ENCODE measurements at places on chromosomes 3 and 15. TPM values are rescaled to one million over a fixed set of nuclear protein-coding genes. Genes with fewer than 3 reads are reported as not detected.

- no peak for DNase-seq
Observed at GRCh38 chr3:136882571-136882970, 20.6 kb downstream of the NCK1 start.

DNA sequence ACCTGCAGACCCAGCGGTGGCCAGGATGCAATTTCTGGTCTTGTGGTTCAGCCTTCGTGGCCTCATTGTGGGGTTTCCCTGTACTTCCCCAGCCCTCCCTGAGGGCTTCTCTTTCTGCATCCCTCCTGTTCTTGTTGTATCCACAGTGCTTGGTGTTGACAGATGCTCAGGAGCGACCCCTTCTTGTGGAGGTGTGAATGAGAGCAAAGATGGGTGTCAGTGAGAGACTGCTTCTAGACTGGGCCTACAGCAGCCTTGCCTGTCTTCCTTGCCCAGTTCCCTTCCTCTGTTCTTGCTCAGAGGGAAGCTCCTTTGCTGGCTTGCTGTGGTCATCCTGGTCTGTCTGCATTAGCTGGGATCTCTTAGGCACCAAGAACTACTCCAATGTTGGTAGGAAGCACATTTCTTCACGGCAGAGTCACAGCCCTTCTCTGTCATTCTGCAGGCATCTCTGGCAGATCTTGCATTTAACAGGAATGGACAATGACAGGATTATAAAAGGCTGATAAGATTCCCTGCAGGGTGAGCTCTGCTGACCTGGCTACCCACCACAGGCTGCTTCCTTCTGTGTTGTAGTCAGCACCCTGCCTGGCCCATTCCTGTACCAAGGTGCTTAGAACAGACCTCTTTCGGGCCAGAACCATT lies 317.8 kb upstream of the C2CD4B start:
- peak; percentile 12 for DNase-seq

The CYP8B1 gene
- total RNA-seq: not detected

DNA sequence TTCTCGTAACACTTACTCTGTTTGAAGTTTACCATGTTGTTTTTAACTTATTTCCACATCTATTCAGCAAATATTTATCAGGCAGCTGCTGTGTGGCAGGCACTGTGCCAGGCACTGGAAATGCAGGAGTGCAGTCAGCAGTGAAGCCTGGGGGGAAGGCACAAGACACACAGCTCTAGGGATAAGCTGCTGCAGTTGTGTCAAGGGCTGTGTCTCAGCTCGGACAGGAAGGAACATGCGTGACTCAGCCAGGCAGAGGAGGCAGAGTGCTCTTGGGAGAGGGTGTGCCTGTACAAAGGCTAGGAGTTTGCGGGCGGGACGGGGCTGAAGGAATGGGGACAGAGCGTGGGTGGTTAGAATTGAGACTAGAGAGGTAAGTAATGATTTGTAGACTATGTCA lies 24.7 kb downstream of the LYSMD4 start:
- DNase-seq: peak; percentile 94

DNA sequence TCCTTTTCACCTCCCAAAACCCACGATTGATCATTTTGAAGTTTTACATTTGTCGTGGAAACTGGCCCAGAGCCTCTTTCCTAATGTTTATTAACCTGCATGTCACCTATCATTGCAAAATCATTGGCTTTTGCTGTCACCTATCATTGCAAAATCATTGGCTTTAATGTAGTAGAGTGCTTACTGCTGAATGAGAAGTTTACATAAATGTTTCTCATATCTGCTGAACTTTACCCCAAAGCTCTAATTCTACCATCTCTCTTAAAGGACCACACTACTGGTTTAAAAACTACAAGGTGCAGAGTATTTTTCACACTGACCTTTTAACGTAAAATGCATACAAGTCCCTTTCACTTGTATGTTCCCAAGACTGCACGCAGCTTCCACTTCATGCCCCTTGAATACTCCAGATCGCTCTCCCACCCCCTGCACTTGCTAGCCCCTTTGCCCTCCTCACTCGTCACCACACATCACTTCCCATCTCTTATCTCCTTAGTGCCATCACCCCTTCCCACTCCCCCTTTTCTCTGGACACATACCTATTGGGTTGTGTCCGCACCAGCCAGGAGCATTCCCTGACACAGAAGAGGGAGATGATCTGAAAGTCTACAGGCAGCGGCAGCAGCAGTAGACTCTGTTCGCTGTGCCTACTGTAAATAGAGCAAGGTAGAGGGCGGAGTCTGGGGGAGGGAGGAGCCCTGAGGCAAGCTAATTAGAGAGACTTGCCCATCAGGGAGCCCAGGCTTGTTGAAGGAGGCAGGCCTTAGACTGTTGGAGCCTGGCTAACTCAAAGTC lies 30.2 kb upstream of the ATOSA start:
- DNase-seq: peak; percentile 44

- DNase-seq: no peak
Observed at GRCh38 chr3:77146004-77146403, 106.1 kb downstream of the ROBO2 start.

DNA sequence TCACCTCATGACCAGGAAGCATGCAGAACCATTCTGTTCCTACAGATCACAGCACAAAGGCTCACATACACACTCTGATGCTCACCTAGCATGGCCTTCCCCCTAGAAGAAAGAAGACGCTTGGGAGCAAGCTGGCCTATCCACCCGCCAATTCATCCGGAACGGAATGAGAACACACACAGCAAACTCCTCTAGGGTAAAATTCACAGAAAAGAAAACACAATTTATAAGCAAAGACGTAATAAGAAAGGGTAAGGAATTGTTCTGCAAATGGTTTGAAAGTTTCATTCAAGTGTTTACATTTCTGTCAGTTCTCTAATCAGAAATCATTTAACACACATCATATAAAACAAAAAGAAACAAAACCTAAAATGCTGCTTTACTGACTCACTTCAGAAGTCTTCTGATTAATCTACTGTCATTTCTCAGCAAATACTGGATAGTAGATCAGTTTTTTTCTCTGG lies 218.1 kb downstream of the OSBPL10 start:
- DNase-seq: no peak

- DNase-seq: peak; percentile 36
Observed at GRCh38 chr3:157566596-157566995, 63.4 kb upstream of the VEPH1 start.

DNA sequence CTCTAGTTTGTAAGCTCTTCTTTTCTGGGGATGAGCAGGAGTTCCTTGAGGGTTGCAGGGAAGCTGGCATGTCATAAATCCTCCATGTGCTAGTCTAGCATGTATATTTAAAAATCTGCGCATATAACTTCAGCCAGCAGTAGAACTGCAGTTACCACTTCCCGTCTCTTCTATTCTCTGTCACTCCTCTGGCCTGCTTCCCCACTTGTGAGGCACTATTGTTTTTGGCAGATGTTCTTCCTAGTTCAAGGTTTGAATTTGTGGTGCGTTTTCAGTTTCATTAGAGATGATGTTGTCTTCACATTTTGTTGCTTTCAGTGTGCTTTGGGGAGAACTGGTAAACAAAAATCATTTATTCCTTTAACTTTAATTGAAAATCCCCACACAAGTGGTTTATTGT lies 169.1 kb upstream of the ZPLD1 start:
- no peak for DNase-seq

GRCh38 chr3:89261673-89262072 lies 154.3 kb downstream of the EPHA3 start:
- no peak for DNase-seq

DNA sequence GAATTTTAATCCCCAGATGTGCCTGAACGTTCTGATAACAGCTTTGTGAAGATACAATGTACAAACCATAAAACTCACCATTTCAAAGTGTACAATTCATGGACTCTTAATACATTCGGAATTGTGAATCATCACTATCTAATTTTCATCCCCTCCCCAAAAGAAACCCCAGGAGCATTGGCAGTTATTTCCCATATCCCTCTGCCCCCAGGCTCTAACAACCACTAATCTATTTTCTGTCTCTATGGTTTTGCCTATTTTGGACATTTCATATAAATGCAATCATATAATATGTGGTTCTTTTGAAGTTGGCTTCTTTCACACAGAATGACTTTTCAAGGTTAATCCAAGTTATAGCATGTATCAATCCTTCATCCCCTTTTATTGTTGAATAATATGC lies 25.3 kb downstream of the PRICKLE2 start:
- no peak for DNase-seq

- DNase-seq: peak; percentile 96
Observed at GRCh38 chr15:51024735-51025453, 69.8 kb downstream of the TNFAIP8L3 start.

The CYP1A2 gene
- total RNA-seq: not detected

The RPUSD2 gene
- 18.4 TPM for total RNA-seq

DNA sequence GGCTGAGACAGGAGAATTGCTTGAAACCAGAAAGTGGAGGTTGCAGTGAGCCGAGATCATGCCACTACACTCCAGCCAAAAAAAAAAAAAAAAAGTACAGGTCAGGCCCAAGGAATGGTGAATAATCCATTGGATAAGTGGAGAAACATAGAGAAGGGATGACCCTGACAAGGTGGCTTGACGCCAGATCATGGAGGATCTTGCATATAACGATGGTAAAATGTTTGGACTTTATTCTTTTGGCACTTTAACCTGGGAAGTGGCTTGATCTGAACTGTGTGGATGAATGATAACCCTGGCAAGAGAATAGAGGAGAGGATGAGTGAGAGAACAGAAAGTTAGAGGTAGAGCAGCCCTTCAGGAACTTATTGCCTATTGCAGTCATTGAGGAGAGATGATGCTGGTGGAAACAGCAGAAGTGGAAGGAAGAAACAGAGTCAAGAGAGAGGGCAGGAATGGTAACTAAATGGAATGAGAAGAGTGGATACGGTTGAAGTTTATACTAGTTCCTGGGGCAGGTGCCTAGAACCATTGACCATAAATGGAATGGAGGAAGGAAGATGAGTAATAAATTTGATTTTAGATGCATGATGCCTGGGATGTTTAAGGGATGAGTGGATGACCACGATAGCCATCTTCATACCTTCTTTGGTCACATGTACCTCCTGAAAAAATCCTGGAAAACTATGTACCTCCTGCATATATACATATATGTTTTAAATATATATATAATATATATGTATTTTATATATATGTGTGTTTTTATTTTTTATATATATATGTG lies 57.8 kb downstream of the BLM start:
- peak; percentile 82 for DNase-seq

DNA sequence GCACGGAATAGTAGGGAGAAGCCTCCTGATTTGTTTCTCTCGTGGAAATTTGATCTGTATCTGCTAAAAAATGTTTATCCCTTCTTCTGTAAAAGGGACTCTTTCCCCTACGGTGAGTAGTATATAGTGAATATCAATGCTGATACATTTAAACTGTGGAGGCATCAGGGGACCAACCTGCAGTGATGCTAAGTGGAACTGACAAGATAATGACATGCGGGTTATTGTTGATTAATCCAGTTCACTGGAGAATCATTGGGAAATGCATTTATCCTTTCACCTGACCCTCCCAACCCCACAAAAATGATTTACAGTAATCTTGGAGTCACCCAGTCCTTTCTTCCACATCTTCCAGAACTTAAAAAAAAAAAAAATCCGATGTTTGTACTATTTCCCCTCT lies 264.8 kb downstream of the PTPRG start:
- no peak for DNase-seq

The SSUH2 gene
- total RNA-seq: 0.13 TPM

- no peak for DNase-seq
Observed at GRCh38 chr15:30926161-30926560, 22.4 kb downstream of the FAN1 start.

The CHRNA7 gene
- under 0.01 TPM for total RNA-seq

DNA sequence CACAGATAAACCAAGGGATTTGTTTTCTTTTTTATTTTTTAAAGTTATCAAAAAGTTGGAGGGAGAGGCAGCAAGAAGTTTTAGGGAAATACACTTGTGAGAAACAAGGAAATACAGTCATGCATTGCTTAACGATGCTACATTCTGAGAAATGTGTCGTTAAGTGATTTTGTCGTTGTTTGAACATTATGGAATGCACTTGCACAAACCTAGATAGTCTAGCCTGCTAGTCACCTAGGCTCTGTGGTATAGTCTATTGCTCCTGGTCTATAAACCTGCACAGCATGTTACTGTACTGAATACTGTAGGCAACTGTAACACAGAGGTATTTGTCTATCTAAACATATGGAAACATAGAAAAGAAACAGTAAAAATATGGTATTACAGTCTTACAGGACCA lies 2.0 kb upstream of the NFKBIZ start:
- DNase-seq: peak; percentile 62

The C3orf20 gene
- total RNA-seq: under 0.01 TPM

The MYL3 gene
- not detected for total RNA-seq

DNA sequence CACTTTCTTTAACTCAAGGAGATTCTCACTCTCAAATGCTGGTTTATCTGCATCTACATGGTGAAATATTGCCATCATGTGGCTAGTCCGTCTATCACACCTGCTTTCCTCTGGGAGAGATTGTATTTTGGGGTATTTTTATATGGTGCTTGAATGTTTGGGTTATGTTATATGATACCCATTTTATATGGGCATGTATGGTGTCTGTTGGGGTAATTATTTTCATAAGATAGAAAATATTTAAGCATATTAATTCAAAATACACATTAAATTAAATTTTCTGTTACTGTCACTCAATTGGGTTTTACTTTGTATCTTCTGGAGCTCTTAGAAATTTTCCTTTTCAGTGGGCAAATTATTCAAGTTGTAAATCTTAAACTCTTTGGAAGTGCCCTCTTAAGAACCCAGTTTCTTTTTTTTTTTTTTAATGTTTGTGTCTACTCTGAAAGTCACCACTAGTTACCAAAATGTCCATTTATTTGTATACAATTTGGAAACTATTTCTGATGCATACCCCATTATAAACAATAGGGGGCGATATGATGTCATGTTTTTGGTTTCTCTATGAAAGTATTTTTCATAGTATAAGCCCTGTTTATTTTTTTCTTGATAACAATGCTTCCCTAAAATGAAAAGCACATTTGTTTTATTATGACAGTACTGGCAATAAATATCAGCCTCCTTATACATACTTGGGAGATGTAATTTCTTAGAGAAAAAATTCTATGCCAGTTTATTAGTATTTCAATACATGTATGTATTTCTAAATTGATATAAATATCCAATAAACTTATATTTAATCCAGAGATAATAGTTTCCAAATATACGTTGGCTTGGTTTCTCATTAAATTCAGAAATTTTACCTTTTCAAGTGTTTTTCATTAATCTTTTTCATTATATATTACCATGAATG lies 36.1 kb upstream of the PLSCR5 start:
- peak; percentile 55 for DNase-seq
